ENCODE measurements at places on chromosomes 1 and 21.
A peak's percentile ranks its signal among the peaks of the same experiment; 100 is the strongest.

GRCh38 chr21:25871566-25871965 lies 136.8 kb downstream of the GABPA start:
- peak; percentile 37 for DNase-seq

- peak; percentile 44 for DNase-seq
These were observed 2.2 kb downstream of the KRTAP19-1 start for GRCh38 chr21:30478004-30478403.

- no peak for DNase-seq
These were observed 101.1 kb downstream of the RAVER2 start for GRCh38 chr1:64845831-64846425.

DNA sequence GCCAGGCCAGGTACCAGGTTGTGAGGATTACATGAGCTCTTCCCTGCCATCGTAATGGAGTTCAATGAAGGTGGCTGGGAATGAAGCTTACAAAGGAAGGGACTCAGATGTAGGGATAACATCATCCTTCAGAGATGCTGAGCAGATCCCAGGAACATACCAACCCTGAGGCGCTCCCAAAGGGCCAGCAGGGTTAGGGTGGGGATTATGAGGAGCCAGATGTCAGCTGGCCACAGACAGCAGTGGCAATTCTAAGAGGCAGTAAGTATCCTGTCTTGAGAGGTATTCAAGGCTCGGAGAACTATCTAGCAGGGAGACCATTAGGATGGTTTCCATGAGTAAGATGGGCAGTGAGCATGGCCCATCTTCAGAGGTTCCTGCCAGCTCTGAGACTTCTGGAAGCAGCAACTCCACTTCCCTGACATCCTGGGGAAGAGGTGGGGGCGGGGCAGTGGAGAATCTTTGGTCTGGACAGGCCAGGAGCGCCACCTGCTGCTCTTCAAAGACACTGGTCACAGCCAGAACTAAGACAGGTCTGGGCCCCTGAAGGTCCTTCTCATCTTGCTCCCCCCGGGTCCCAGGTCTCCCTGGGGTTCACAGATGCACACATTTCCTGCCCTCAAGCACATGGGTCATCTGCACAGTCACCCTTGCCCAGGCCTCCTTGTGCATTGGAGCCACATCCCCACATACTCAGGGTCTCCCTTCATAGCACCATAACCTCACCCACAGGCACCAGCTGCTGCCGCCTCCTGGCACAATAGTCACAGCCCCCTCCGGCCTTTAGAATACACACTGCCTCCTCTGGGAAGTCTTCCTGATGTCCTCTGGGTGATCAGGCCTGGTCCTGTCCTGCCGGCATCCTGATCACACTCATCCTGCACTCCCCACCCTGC lies 2.7 kb upstream of the SDC3 start:
- DNase-seq = peak; percentile 85

DNA sequence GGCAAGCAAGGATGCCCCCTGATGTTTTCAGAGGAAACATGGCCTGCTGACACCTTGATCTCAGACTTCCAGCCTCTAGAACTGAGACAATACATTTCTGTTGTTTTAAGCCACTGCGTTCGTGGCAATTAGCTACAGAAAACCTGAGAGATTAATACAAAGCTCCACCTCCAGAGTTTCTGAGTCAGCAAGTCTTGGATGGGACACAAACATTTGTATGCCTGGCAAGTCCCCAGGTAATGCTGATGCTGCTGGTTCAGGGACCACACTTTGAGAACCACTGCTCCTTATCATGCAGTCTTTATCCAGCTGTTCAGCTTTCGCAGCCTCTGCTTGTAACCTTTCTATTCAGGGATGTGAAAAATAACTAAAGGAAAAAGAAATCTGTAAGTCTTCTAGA lies 565.7 kb upstream of the PLXNA2 start:
- no peak for DNase-seq

GRCh38 chr1:174982971-174983689 lies 16.6 kb upstream of the CACYBP start:
- DNase-seq = peak; percentile 67

- no peak for DNase-seq
These were observed 67.1 kb downstream of the ZNF281 start for GRCh38 chr1:200342511-200343311.

DNA sequence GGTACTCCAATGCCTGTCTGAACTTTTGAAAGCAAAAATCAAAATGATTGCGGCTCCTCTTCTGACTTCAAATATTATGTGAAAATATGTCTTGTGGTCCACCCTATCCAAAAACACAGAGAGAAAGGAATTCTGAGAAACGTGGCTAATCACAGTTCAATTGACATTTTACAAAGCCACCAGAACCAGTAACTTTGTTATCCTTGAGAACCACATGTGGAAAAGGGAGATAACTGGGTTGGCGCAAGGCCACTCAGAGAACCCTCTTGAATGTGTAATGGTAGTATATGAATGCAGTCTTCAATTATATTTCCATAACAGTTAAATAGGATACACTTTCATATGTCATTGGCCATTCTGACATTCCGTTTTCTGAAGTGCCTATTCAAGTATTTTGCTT lies 1030.0 kb upstream of the TMPRSS15 start:
- no peak for DNase-seq

- no peak for DNase-seq
These were observed 252.0 kb downstream of the PTBP2 start for GRCh38 chr1:96973605-96974004.

DNA sequence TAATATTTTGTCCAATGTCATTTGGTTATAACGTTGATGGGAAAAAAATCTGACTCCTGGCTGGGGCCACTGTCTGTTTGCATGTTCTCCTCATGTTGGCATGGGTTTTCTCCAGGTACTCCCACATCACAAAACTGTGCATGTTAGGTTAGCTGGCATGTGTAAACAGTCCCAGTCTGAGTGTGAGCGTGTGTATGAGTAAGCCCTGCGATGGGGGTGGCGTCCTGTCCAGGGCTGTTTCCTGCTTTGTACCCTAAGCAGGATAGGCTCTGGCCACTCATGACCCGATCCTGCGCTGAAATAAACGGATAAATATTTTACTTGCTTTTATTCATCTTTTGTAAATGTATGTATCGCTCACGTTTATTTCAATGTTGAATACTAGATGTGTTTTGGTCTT lies 13.5 kb downstream of the EFCAB14 start:
- no peak for DNase-seq

GRCh38 chr1:238951809-238952208 lies 434.6 kb upstream of the CHRM3 start:
- peak; percentile 71 for DNase-seq

- no peak for DNase-seq
These were observed 158.0 kb downstream of the GPATCH2 start for GRCh38 chr1:217472915-217473314.

DNA sequence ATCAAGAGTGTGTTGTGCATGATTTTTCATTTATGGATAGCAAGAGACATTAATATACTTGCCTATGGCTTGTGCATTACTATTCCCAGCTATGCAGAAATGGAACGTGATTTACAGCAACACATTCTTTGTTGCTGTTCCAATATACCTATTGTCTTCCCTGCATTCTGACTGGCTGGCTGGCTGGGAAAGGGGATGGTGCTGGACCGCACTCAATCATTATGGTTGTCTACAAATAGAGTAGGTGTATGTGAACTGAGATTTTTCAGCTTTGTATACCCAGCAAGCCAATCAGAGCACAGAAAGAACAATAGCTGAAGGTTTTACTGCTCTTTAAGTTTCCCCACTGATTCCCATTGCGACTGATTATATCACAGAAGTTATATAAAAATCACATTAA lies 167.5 kb downstream of the ATG4C start:
- no peak for DNase-seq

- no peak for DNase-seq
These were observed 21.7 kb downstream of the LRRC8B start for GRCh38 chr1:89546082-89546889.

- peak; percentile 72 for DNase-seq
These were observed 1.1 kb upstream of the CACYBP start for GRCh38 chr1:174998569-174999215.
